GM03348 (cell line): ENCODE measurements at places on chromosomes 12 and 14.

- DNase-seq: peak; percentile 14
Observed at GRCh38 chr12:70196811-70197281, 46.4 kb upstream of the CNOT2 start.

GRCh38 chr14:25620515-25620914 is 570.6 kb upstream of the STXBP6 start:
- no peak for DNase-seq

GRCh38 chr14:51293912-51294389 is 53.9 kb downstream of the TMX1 start:
- peak; percentile 10 for DNase-seq

- no peak for DNase-seq
Observed at GRCh38 chr12:3317481-3317815, 173.6 kb upstream of the PRMT8 start.

GRCh38 chr14:103232031-103232808 is 101.8 kb upstream of the EIF5 start:
- DNase-seq: no peak

DNA sequence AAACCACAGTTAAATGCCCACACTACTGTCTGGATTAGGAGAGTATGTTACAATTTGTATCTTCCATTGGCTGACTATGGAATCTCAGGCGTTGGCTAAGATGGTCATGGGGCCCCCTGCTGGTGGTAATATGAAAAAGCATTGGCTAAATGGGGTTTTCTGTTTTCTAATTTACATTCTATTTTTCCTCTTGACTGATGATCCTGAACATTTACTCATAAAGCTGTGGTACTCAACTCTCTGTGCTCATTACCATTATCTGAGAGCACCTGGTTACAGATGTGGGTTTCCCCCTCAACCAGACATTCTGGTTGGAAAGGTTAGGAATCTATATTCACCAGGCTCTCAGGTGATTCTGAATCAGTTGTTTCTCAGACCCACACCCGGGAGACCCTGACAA is 64.8 kb downstream of the WSCD2 start:
- DNase-seq: peak; percentile 54

- DNase-seq: peak; percentile 70
Observed at GRCh38 chr14:79395061-79395460, 816.2 kb downstream of the DIO2 start.

DNA sequence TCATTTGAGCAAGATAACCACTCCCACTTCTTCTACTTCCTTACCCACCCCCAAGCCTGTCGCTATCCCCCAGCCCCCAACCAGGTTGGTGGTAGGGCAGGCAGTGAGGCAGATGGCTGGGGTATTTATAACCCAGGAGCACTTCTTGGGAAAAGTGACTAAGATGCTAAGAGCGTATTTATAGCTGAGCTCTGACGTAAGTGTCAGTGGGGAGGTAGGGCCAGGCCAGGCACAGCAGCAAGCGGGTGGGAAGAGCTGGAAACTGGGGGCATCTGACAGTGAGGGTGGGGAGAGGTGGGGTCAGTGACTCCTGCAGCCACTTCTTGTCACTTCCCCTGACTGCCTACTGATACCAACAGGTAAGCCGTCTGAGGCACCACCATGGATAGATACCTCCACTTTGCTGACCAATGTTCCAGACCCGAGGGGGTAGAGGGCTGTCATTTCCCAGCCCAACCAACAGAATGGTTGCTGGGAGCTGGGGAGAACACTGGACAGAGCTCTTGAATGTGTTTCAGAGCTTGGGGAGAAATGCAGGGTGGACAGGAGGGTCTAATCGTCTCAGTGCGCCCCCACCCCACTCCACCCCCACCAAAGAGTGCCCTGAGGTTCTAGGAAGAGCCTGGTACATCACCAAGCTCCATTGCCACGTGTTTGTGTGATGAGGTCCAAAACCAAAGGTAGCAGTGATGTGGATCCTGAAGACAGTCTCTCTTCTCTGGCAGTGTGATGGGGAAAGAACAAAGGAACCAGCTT is 2.7 kb upstream of the INHBE start:
- DNase-seq: peak; percentile 78
